ENCODE measurements at places on chromosomes 5 and 9.
A peak's percentile ranks its signal among the peaks of the same experiment; 100 is the strongest.

- DNase-seq, result no peak
Observed at GRCh38 chr5:168875832-168876231, 296.7 kb upstream of the PANK3 start.

DNA sequence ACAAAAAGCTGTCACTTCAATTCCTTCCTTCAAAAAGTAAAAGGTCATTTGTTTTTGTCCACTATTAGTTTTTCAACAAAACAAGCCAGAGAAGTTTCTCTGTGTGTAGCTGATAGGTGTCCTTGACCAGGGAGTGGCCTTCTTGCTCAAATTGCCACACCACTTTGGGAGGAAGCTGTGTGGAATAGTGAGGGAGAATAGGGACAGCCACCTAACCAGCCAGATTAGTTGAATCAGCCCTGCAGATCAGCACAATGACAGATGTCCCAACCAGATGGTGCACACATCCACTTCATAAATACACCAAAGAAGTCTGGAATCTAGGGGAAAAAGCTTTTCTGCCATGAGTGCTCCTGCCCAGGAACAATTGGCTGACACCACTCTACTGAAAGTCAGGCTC is 37.2 kb downstream of the NREP start:
- no peak for DNase-seq

DNA sequence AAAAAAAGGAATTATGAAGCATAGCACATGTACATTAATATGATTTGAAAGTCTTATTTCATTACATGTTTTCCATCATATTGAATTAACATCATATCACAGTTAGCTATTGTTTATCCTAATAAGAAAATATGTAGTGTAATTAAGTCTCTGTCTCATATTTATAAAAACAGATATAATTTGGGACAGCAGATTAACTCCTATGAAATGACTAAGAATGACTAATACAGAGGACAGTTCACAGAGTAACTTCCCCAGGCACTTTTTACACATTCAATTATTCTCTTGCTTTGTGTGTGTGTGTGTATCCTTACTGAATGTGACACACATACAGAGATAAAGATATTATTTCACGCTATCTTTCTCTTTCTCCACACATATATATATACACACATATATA is 2400.9 kb upstream of the C9orf72 start:
- DNase-seq, result peak; percentile 27

GRCh38 chr5:167861129-167861927 is 430.1 kb upstream of the WWC1 start:
- peak; percentile 10 for DNase-seq

- peak; percentile 65 for DNase-seq
Observed at GRCh38 chr9:104743376-104743985, 4.0 kb upstream of the NIPSNAP3A start.

GRCh38 chr9:33988219-33988890 is 60.3 kb downstream of the UBAP2 start:
- DNase-seq, result no peak

- no peak for DNase-seq
Observed at GRCh38 chr9:137793196-137793841, 84.3 kb upstream of the CACNA1B start.

GRCh38 chr5:77003246-77003645 is 27.0 kb upstream of the AGGF1 start:
- DNase-seq, result no peak

- no peak for DNase-seq
Observed at GRCh38 chr9:112169368-112169767, 5.7 kb downstream of the SUSD1 start.

GRCh38 chr9:109241207-109241606 is 74.2 kb upstream of the FRRS1L start:
- no peak for DNase-seq

- DNase-seq, result no peak
Observed at GRCh38 chr9:123225995-123226394, 42.4 kb downstream of the STRBP start.

GRCh38 chr5:137415231-137415681 is 83.9 kb downstream of the SPOCK1 start:
- peak; percentile 72 for DNase-seq

DNA sequence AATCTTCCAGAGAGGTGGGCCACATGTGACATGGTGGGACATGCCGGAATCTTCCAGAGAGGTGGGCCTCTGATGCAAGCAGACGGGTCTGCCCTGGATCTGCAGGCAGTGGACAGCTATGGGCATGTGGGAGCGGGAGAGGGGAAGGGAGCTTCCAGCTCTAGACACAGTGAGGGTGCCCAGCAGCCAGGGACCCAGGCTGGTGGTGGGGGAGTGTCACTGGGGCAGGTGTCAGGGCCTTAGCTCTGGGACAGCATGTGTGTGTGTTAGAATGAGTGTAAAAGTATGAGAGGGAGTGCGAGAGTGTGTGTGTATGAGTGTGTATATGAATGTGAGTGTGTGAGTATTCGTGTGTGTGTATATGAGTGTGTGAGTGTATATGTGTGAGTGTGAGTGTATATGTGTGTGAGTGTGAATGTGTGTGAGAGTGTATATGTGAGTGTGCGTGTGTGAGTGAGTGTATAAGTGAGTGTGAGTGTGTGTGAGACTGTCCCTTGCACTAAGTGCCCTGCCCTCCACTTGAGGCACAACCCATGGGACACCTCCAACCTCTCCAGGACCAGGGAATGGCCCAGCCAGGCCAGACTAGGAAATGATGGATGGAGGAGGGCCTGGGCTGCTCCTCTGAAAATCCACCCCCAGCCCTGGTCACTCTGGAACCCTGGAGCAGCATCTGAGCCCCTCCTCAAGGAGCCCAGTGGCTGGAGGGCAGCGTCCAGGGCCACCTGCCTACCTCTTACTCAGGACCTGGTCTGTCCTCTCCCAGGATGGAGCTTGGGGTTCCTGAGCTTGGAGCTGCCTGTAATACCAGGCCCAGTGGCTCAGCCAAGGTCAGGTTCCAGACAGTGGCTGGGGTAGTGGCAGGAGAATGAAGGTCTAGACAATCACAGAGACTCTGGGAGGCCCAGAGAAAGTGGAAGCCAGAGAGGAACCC is 122.2 kb downstream of the C9orf50 start:
- DNase-seq, result no peak

GRCh38 chr5:84568171-84568570 is 183.5 kb upstream of the EDIL3 start:
- no peak for DNase-seq

GRCh38 chr5:137096149-137097103 is 402.7 kb downstream of the SPOCK1 start:
- DNase-seq, result peak; percentile 25

DNA sequence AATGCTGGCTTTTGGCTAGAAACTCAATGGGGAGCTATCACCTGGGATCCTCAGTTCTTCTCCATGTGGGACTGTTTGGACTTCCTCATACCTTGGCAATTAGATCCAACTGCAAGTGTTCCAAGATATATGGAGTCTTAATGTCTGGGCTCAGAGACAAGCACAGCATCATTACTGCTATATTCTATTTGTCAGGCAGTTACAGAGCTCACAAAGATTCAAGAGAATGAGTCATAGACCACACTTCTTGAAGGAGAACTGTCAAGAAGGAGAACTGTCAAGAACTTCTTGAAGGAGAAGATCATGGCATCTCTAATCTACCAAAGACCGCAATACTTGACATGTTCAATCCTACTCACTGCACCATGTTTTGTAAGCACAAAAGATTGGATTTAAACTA is 106.8 kb upstream of the NREP start:
- DNase-seq, result peak; percentile 31

DNA sequence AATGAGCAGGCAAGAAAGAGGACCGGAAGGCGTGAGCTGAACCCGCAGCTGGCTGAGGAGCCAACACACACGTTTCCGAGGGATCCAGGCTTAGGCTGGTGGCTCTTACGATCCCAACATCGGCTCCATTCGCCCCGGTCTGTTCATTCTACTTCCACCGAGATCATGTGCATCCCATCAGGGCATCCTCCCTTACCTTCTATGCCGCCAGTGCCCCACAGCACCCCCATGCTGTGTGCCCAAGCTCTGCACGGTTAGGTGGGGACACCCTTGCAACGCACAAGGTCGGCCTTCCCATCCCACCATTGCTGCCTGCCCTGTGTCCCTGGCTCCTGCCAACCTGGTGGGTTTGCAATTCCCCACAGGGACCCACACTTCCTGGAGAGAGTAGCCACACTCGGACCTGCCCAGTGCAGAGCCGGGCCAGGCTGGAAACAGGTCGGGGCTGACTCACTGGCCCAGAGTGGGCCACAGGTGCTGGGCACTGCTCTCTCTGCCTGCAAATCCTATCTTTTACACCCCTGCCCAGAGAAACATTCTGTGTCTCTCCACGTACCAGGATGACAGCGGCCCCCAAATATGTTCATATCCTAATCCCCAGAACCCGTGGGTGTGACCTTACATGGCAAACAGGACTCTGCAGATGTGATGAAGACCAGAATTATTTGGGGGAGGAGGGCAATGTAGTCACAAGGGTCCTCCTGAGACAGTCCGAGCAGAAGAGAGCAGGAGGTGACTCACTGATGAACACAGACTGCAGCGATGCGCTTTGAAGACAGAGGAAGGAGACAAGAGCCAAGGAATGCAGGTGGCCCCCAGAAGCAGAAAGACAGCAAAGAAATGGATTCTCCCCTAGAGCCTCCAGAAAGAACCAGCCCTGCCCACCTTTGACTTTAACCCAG is 182.2 kb downstream of the AUH start:
- DNase-seq, result peak; percentile 65

- no peak for DNase-seq
Observed at GRCh38 chr5:73174100-73174815, 1.3 kb downstream of the TMEM174 start.

GRCh38 chr5:38803246-38803645 is 42.6 kb upstream of the OSMR start:
- DNase-seq, result no peak

DNA sequence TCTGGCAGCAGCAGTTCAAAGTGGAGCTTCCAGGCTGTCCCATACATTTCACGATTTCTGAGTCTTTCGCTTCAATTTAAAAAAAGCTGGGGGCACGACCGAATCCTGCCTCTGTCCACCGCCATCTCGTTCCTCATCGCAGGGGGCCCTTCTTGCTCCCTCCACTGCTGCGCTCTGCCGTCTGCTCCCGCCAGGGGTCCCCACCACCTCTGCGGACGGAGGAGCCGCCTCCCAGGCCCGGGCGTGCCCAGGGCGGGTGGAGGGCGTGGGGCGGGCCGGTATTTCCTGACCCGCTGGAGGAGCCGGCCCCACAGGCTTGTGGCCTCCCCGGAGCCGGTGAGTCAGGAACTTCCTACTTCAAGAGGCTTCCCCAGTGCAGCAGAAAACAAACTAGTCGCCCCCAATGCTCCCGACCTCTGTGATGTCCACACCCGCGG is 50.4 kb downstream of the USP20 start:
- DNase-seq, result peak; percentile 85

- DNase-seq, result peak; percentile 78
Observed at GRCh38 chr5:181133610-181134231, 2.8 kb upstream of the OR2V1 start.

GRCh38 chr5:172765766-172766286 is 5.2 kb downstream of the DUSP1 start:
- peak; percentile 64 for DNase-seq

- peak; percentile 50 for DNase-seq
Observed at GRCh38 chr9:87137718-87138117, 190.4 kb upstream of the GAS1 start.

DNA sequence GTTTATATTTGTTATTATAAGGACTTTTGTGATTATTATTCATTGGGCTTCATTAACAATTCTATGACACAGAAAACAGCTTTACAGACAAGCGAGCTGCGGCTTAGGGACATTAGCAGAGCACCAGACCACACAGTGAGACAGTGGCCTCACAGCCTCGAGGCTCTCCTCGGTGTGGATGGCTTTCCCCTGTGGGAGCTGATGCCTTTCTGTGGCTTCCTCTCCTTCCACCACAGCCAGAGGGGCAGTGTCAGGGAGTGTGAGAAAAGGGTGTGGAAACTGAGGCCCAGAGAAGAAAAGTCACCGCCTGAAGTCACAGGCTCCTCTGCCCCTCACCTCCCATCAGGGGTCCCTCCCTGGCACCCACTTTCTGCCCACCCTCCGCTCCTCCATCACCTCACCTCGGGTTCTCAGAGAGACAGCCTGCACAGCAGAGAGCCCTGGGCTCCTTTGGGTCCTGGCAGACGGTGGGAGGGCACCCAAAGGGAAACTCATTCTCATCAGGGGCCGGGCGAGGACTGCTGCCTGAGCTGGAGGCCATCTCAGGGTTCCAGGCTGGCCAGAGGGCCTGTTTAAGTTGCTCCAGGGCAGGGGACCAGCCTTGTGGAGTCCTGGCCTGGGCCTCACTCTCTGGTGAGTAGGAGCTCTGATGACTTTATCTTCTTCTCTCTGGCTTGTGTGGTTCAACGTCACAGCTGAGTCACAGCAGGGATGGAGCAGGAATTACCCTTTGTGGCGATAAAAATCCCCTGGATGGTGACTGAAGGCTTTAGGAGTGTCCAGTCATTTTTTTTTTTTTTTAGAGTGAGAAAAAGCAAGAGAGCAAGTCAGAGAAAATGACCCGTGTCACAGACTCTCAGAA is 830 bp downstream of the TRAF1 start:
- peak; percentile 92 for DNase-seq

- DNase-seq, result peak; percentile 66
Observed at GRCh38 chr9:69380811-69381210, 55.8 kb downstream of the ENTREP1 start.

DNA sequence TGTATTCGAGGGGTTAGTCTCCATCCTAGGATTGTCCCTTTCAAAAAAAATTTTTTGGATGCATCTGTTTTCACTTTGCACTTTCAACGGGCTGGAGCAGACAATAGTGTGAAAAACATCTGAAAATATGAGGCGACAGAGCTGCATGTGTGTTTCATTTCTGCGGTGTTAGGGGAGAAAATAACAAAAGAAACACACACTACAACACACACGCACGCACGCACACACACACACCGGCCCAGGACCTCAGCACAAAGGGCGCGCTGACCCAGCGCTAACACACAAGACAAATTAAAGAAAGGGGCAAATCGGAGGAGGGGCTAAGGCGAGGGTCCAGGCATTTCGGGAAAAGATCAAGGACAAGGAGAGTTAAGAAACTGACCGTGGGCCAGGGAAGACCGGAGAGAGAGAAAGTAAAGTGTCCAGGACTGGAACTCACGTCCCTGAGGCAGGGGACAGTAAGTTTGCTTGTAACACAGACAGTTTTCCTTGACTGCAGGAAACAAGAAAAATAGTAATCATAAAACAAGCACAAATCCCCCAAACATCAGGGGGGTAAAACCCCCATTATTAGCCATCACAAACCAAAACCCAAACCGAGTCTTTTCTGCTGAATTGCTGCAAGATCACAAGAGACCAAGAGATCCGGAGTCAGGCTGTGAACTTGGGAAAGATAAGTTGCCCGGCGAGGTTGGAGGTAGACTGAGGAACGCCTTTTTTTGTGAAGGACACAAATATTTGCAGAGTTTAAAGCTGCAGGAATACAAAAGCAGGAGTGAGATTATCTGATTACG is 302.1 kb downstream of the PARP8 start:
- no peak for DNase-seq

GRCh38 chr9:119453490-119453911 is 84.3 kb upstream of the BRINP1 start:
- DNase-seq, result no peak

DNA sequence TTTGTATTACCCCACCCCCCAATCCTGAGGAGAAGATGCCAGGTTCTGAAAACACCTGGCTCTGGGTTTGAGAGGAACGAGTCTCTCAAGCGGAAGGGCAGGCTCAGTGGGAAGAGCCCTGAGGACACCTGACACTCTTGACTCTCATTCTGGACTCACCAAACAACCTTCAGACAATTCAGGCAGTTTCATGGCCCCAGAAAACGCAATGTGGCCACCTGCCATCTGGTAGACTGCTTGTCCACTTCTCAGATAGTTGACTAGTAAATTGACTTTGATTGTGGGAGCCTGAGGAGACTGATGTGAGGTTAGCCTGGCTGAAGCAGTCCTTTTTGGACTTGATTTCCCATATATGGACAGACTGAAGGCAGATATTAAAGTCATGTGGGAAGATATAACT is 117.5 kb upstream of the FSTL4 start:
- no peak for DNase-seq

GRCh38 chr9:3835393-3835792 is 309.6 kb upstream of the RFX3 start:
- no peak for DNase-seq
